ENCODE measurements at places on chromosomes 7 and 10.

DNA sequence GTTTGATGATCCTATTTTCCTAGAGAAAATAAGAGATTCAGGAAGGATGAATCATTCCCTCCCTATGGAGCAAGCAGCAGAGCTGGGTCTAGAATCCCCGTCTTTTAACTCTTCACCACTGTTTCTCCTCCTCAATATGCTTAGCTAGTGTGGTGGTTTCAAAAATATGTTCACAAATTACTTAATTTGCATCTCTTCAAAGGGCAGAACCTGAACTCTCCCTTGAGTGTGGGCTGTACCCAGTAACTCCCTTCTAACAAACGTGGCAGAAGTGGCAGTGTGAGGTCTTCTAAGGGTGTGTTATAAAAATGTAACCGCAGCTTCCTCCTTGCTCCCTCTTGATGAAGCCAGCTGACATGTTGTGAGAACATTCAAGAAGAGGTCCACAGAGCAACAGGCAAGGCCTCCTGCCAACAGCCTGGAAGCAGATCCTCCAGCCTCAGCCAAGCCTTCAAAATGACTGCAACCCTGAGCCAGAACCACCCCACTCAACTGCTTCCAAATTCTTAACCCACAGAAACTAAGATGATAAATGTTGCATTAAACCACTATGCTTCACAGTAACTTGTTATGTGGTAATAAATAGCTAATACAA lies 36.6 kb downstream of the SRPK2 start:
- DNase-seq, result peak; percentile 38

DNA sequence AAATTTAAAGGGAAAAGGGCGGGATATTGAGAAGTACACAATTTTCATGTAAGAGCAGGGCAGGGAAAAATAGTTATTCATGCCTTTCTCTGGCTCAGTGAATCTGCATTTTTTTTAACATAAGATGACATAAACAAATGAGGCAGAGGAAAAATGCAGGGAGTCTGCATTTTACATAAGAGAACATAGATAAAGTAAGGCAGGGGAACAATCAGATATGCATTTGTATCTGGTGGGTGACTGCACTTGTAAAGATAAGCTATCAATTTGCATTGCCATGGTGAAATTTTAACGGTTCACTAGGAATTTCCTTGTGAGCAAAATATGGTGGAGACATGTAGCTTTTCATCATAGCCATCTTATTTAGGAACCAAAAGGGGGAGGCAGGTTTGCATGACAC lies 33.5 kb downstream of the ALOX5 start:
- DNase-seq, result no peak

DNA sequence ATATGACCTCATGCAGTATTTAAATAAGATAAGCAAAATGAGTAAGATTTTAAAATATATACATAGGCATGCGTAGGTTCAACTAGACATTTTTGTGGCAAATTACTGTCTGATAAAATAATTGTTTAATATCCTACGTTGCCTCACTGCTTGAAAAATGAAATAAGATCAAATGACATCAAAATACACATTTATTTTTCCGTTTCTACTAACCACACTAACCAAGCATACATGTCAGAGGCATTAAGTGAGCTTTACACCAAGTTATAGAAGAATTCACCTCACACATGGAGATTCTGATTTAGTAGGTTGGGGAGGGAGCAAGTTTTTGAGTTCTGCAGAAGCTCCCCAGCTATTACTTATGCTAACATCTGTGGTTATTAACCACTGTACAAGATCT lies 66.8 kb downstream of the RSU1 start:
- no peak for DNase-seq

GRCh38 chr7:44381494-44382220 lies 56.3 kb upstream of the CAMK2B start:
- no peak for DNase-seq

DNA sequence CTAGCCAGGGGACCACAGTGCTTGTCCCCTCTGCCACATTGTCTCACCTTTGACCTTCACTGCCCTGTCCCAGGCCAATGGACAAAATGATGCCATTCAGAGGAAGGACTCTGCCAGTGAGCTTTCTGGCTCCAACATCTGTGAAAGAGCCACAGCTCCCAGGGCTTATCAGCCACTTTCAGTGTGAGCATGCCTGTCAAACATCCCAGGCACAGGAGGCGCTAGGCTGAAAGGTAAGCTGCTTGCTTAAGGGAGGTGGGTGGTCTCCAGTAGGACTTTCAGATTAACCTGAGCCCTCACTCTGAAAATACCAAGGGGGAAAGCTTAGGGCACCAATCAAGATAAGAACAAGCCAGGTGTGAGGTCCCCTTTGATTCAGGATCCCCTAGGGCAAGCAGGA lies 59.8 kb upstream of the GDF10 start:
- DNase-seq, result no peak

- no peak for DNase-seq
These were observed 62.1 kb downstream of the INPP5A start for GRCh38 chr10:132599732-132600131.

GRCh38 chr10:77266242-77266641 lies 371.4 kb downstream of the KCNMA1 start:
- no peak for DNase-seq

Data from stimulated activated CD4-positive, alpha-beta T cell treated with anti-CD3 and anti-CD28 coated beads, TNF-alpha, amount 100 ng/mL, for 4 hours (primary cell).